ENCODE measurements at places on chromosomes 5 and 9.
A peak's percentile ranks its signal among the peaks of the same experiment; 100 is the strongest.

DNA sequence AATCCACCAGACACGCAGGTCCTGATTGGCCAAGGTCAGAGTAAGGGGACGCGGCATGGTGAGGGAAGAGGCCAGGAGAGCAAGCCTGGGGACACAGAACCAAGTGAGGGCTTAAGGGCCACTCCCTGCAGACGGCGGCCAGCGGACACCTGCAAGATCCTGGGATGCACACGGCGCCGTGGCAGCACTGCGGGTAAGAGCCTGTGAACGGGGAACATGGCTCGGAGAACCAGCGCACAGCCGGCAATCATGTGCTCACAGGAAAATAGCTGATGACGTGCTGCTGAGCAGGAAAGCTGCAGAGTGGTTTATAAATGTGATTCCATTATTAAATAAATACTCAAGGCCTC, 27.0 kb upstream of the NSMF start:
- no peak for DNase-seq

GRCh38 chr5:115686051-115686737, 60.4 kb upstream of the TMED7 start:
- DNase-seq, result no peak

- DNase-seq, result no peak
Observed at GRCh38 chr5:91109634-91110033, 273.5 kb downstream of the ARRDC3 start.

- no peak for DNase-seq
Observed at GRCh38 chr9:131188976-131189375, 63.6 kb downstream of the NUP214 start.

DNA sequence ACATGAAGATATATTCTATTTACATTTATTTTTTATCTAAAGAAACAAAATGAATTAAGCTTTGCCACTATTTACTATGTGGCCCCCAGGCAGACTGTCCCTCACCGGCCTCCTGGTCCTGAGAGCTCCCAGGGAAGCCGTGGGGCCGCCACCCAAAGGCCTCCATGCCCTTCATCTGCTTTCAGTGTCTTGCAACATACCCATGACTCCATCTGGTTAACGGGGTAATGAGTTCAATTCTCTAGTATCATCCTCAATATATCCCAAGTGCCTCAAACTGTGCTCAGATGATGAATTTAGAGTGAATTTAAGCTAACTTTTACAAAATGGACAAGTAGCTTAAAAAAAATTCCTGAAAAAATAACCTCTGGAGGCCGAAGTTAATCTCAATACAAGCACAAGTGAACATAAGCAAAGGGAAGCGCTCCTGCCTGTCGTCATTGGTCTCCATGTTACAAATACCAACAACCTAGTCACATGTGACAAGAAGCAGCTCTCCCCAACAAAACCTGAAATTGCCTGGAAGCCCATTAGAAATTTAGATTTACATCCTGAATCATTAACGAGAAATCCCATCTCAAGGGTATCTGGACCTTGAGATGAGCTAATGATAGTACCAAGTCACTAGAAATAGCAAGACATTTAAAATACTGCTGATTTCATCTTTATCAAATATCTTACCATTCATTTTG, 26.1 kb downstream of the DAP start:
- DNase-seq, result no peak

DNA sequence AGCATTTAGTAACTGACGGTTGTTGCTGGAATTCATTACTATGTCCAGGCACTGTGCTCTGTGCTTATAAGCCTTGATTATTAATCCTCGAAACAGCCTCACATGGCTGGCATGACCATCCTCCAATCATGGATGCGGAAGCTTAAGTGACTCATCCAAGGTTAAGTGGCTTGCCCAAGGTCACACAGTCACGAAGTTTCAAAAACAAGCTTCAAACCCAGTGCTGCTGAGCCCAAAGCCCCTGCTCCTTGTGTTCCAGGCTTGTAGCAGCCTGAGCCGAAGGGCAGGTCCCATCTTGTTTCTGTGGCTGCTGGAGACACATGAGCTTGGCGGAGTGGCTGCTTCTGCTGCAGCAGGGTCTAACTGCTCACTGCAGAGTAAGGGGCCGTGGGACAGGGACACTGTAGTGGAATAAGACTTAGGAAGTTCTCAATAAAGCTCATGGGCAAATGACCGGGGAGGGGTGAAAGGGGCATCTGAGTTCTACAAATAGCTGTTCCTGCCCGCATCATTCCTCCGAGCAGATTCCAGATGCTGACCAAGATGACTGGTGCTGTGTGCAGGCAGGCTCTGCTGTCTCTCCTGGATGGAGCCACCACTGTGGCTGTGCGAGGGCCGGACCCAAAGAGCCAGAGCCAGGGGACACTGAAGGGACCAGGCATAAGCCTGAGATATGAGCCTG, 32.4 kb downstream of the WHRN start:
- DNase-seq, result no peak

GRCh38 chr5:181170237-181170825, 22.9 kb downstream of the OR2V2 start:
- DNase-seq, result no peak

- DNase-seq, result no peak
Observed at GRCh38 chr9:38062498-38063362, 6.3 kb downstream of the SHB start.

DNA sequence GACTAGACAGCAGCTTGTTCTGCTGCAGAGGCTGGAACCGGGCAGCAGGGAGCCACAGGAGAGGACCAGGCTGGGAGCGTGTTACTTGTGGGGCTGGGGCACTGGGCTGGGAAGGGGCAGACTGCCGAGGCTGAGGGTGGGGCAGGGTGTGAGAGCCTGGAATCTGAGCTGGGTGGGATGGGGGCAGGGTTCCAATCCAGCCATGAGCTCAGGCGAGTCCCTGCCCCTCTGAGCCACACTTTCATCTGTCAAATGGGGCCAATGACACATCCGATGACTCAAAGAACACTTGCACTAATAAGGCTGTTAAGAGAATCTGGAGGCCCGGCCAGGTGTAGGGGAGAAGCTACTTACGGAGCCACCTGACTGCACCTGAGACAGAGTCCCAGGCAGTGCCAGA, 18.7 kb upstream of the WDR38 start:
- DNase-seq, result peak; percentile 48

GRCh38 chr9:561427-561826, 280.1 kb upstream of the DMRT1 start:
- no peak for DNase-seq

- no peak for DNase-seq
Observed at GRCh38 chr9:107693625-107694326, 204.2 kb upstream of the KLF4 start.

GRCh38 chr9:136372561-136373299, 739 bp downstream of the CARD9 start:
- DNase-seq, result peak; percentile 85

GRCh38 chr5:127924606-127925005, 159.0 kb upstream of the SLC12A2 start:
- DNase-seq, result no peak

- peak; percentile 87 for DNase-seq
Observed at GRCh38 chr5:149141224-149141956, at the start of gene ABLIM3. ABLIM3 (plus strand) TSS chr5:149141493; CDS start chr5:149142096, 603 bp downstream.

DNA sequence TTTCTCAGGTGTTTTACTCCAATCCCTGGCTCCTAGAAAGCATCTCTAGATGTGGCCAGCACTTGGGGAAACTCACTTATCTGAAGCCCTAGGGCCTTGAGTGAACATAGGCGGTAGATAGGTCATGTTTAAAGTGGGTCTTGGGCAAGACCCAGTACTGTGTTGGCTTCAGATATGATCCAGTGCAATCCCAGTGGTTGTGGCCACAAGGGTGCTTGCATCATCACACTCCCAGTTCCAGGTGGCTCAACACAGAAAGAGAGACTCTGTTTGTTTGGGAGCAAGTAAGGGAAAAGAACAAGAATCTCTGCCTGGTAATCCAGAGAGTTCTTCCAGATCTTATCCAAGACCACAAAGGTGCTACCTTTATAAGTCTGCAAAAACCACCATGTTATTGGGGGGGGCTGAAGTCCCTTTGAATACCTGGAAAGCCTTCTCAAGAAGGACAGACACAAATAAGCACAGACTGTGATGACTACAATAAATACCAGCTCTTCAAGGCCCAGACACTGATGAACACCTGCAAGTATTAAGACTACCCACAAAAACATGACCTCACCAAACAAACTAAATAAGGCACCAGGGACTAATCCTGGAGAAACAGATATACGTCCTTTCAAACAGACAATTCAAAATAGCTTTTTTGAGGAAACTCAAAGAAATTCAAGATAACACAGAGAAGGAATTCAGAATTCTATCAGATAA, 114.7 kb downstream of the LURAP1L start:
- DNase-seq, result no peak

- DNase-seq, result no peak
Observed at GRCh38 chr5:38113456-38113855, 144.9 kb upstream of the EGFLAM start.

GRCh38 chr5:111703662-111704061, 53.3 kb downstream of the NREP start:
- no peak for DNase-seq

DNA sequence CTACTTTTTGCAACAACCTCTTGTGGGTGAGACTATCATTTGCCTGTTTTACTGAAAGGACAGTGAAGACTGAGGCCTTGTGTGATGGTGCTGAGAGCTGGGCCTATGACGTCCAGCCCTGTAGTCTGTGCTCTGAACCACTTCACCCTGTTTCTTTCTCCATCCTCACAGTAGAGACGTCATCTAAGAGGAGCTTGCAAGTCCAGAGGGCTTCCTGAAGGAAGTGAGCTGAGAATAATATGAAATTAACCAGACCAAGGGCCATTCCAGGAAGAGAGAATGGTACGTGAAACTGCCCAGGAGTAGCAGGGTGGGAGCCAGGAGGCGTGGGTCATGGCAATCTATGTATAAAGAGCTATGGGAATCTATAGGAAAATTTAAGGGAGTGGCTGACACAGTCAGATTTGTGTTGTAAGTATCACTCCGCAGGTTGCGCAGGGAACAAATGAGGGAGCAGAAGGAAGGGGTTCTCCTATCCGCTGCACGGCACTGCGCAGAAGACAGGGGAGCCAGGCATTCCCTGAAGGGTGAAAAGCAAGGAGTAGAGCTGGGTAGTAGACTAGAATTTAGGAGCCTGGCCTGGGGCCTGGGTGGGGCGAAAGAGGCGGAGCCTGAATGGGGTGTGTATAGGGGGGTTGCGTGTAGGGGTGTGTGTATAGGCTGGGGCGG, 596 bp upstream of the FGFR4 start:
- DNase-seq, result no peak

- no peak for DNase-seq
Observed at GRCh38 chr5:14353726-14354474, 210.8 kb downstream of the TRIO start.

DNA sequence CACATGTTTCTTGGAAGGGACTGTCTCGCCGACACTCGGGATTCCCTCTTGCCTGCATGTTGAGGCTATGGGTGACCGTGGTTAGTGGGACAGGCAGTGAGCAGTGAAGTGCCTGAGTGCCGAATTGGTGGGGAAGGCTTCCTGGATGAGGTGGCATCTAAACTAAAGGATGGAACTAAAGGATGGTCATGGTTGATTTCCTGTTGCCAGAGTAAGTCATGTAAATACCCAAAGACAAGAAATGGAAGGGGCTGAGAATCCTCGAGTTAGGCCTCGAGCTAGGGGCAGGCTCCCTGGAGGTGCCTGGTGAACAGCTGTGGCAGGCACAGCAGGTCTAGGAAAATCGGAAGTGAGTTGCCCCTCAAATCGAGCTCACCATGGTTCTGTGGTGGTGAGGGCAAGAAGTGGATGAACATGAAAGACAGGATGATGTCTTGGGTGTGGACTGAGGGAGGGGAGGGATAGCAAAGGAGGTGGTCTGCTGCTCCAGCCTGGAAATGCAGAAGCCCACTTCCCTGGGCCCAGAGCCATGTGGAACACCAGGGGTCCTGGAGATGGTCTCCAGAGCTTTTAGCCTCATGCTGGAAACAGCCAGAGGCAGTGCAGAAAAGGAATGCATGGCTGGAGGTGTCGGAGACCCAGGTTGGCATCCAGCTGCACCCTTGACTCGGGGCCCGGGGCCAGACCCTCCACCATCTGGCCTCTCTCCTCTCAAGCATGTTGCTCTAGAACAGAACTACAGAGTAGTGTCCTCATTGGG, 12.2 kb downstream of the CD74 start:
- no peak for DNase-seq

DNA sequence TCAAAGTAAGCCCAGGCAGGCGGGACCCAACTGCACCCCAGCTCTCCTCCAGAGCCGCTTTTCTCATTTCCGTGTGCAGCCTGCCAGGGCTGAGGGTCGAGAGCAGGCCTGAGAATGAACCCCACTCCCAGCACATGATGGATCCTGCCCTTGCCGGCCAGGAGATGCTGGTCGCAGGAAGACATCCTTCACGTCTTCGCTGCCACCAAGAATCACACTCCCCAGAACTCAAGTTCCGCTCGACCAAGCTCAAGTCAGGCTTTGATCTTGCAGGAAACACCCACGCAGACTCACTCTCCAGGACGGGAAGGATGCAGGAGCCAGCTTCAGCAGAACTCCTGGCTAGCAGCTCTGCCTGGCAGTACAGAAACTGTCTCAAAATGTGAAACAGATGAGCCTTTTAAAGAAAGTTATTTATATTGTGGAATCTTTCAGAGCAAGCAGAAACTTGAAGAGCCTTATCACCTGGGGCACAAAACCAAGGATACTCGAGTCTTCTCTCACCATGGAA, 102.4 kb downstream of the ROR2 start:
- DNase-seq, result no peak

GRCh38 chr9:88757406-88758010, 222.5 kb downstream of the NXNL2 start:
- DNase-seq, result no peak

GRCh38 chr9:132973713-132974112, 4.8 kb upstream of the GFI1B start:
- DNase-seq, result no peak

DNA sequence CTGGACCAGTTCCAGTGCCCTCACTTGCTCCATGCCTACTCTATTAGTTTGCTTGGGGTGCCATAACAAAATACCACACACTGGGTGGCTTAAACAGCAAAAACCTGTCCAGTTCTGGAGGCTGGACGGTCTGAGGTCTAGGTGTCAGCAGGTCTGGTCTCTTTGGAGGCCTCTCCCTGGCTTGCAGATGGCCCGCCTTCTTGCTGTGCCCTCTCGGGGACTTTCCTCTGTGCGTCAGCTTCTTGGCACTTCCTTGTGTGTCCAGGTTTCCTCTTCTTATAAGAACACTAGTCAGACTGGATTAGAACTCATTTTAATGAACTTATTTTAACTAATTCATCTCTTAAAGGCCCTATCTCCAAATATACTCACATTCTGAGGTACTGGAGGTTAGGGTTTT, 97.2 kb downstream of the CARTPT start:
- DNase-seq, result no peak

DNA sequence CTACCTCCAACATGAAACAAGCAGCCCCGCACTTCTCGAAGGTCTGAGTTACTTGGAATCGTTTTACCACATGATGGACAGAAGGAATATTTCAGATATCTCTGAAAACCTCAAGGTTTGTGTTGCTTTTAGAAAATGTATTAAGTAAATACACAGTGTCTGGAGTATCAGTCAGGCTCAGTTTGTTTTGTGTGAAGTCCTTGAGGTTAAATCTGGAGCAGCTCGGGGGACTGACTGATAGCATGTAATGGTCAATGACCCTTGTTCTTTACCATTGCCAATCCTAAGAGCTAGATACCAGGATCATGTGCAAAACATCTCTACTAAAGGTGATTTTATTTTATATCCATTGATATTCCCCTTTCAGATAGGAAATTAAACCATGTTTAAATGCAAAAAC, 26.9 kb upstream of the LNPEP start:
- no peak for DNase-seq
